HS-5 (cell line): ENCODE measurements at places on chromosomes 16 and 17.
A peak's percentile ranks its signal among the peaks of the same experiment; 100 is the strongest.

DNA sequence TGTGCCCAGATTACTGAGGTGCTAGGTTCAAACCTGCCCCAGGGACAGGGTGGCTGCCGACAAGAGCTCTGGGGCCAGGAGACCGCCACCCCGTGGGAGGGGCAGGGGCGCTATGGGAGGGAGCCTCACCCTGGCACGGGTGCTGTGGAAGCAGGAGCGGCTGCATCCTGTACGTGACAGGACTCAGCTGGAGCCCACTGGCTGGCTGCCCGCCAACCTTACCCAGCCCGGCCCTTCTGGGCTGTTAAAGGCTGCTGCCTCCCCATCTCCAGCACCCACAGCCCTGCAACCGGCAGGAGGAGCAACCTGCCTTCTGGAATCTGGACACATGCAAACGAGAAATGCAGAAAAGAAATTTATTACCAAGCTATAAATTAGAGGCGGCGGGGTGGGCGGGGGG is 11.2 kb downstream of the PAM16 start:
- no peak for DNase-seq

- no peak for DNase-seq
Measured at GRCh38 chr16:57801098-57801808, 1.0 kb downstream of the KIFC3 start.

- DNase-seq = no peak
Measured at GRCh38 chr17:56596691-56597494, 3.4 kb downstream of the NOG start.

DNA sequence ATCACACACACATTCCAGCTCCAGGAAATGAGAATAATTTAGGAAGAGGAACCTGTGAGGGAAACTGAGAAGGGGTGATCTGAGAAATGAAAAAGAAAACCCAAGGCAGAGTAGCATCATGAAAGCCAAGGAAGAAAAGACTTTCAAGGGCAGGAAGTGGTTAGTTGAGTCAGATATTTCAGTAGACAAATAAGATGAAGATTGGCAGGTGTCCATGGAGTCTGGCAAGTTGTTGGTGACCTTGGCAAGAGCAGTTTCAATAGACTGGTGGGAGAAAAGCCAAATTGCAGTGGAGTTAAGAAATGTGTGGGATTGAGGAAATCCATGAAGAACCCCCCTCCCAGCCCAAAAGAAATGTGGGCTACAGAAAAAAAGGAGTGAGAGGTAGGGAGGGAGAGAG is 10.7 kb downstream of the GNAO1 start:
- no peak for DNase-seq

DNA sequence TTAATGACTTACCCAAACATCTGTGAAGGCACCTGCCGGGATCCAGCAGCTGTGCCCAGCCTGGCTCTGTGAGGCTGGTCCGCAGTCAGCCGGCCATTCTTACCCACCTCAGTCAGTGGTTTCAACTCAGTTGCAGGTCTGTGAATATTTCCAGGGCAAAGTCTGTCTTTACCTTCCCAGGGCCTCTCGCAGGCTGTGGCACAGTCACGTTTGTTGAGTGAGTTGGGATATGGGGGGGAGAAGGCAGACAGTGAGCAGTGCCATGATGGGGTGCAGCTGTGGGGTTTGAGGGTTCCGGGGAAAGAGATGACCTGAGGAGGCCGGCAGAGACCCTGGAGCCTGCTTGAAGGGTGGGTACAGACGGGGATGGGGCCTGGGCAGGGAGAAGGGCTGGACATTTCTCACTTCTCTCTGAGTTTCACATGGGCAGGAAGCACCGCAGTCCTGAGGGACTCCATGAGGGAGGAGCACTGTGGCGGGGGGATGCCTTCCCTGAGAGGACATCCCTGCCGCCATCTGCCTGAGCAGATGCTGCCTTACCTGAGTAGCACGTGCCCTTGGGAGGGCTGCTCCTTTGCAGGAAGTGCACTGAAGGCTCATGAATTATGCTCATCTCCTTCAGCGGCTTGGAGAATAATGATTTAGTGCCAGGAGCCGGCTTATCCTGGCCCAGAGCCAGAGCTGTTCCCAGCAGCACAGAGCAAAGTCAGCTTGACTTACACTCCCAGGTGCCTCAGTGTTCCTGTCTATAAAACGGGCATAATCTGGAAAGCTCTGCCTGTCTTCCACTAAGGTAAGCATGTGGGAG is 48.1 kb downstream of the KSR1 start:
- DNase-seq = no peak

DNA sequence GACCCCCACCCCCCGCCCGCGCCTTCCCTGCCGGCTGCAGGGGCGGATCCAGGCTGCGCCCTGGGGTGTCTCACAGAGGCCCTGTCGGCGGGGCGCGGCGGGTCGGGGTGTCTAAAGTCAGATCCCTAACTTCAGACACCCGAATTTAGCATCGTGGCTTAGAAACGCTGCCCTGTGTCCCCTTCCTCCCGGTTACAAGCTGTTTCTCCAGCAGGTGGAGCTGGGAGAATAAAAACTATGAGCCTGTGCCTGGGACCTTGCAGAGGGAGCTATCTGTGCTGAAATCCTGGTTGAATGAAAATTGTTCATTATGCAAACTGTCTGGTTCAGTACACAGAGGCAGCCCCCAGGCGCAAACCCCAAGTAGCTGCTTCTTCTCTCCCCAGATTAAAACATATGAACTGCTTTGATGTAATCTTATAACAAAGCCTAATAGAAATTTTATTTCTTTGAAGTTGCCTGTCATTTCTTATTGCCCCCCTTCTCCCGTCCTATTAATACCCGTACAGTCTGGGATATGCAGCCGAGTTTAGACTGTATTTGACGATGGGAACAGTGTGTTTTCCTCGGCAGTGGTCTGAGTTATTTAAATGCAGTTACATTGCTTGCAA is 79.0 kb downstream of the RPA1 start:
- peak; percentile 25 for DNase-seq

DNA sequence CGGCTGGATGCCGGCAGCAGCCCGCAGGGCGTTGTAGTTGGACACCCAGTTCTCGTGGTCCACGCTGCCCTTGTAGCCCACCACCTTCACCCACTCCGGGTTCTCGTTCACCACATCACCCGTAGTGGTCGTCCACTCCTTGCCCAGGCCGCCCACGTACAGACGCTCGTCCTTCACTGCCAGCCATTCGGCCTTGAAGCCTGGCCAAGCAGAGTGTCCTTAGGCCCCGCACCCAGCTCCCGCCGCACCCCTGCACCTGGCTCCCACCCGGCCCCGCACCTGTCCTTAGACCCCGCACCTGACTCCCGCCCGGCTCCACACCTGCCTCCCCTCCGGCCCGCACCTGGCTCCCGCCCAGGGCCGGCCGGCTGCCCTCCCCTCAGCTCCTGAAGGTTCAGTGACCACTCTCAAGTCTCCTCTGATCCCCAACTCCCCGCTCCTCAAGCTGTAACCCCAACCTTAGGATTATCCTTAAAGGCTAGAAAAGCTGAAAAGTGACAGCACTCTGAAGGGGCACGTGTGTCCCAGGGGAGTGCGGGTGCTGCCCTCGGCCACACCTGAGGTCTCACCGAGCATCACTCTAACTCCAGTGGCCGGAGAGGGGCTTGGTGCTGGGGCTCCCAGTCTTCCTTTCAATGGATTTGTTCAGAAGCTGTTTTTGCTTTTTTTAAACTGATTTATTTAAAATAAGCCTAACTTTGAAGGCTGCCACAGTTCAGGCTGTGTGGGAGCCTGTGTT is 14.4 kb downstream of the CANT1 start:
- no peak for DNase-seq
